ENCODE measurements at places on chromosomes 16 and 17.

GRCh38 chr17:1123393-1123831 is 56.4 kb downstream of the ABR start:
- no peak for DNase-seq

DNA sequence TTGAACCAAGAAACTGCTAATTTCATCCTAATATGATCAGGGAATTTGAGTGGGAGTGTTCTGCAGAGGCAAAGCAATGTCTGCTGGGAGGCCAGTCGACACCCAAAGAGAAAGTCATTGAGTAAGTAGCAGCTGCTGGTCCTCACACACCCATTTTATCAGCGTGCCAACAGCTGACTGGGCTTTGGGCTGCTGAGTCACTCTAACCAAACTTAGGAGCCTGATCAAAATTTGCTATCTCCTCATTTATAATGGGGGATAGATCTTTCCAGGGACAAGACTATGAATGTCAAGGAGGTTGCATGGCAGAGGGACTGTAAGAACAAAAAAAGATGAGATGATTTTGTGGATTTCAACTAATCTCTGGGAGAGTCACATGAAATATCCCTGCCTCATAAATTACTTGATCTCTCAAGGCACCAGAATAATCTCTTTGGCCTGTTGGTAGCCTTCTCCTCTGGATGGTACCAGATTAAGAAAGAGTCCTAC is 32.9 kb downstream of the CPSF4L start:
- DNase-seq, result no peak

GRCh38 chr16:50400967-50401348 is 32.2 kb upstream of the BRD7 start:
- no peak for DNase-seq

GRCh38 chr16:50425648-50426047 is 56.9 kb upstream of the BRD7 start:
- DNase-seq, result peak; percentile 19

GRCh38 chr16:64453646-64454045 is 668.2 kb downstream of the CDH11 start:
- no peak for DNase-seq

DNA sequence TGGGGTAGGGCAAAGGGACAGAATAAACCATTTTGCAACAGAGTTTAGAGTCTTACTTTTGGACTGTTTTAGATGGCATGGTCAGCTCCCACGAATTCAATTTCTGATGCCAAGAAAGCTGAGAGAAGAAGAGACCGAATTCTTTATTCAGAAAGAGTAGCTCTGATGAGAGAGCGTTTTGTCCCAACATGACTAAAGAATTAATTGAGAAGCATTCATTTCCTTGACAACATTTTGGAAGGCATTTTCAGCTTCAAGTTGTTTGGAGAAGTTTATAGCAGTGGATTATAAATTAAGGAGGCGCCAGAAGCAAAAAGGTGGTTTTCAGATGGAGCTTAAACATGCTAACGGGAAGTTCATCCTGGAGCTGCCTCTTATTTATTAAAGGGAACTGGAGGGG is 12.2 kb downstream of the GAN start:
- DNase-seq, result no peak

DNA sequence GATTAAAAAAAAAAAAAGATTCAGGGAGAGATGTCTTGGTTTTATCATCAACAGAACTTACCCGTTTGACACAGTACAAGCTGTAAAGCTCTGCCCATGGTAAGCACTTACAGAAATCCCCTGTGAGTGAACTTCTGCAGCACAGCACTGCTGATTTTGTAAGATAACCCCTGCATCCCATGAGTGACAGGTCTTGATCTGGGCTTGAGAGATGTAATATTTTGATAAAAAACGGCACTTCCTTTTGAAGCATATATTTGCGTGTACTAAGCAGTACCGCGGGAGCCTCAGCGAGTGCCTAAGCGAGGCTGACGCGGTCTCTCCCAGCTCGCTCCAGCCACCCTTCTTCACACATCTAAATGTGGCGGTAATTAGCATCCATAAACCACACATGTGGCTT is 50.5 kb downstream of the IKZF3 start:
- no peak for DNase-seq

- no peak for DNase-seq
Measured at GRCh38 chr16:64590513-64590912, 531.4 kb downstream of the CDH11 start.

- DNase-seq, result no peak
Measured at GRCh38 chr16:79329967-79330366, 270.6 kb downstream of the MAF start.

GRCh38 chr16:20956319-20956718 is 55.7 kb downstream of the LYRM1 start:
- DNase-seq, result no peak

GRCh38 chr16:88524274-88524972 is 45.8 kb upstream of the ZC3H18 start:
- no peak for DNase-seq

DNA sequence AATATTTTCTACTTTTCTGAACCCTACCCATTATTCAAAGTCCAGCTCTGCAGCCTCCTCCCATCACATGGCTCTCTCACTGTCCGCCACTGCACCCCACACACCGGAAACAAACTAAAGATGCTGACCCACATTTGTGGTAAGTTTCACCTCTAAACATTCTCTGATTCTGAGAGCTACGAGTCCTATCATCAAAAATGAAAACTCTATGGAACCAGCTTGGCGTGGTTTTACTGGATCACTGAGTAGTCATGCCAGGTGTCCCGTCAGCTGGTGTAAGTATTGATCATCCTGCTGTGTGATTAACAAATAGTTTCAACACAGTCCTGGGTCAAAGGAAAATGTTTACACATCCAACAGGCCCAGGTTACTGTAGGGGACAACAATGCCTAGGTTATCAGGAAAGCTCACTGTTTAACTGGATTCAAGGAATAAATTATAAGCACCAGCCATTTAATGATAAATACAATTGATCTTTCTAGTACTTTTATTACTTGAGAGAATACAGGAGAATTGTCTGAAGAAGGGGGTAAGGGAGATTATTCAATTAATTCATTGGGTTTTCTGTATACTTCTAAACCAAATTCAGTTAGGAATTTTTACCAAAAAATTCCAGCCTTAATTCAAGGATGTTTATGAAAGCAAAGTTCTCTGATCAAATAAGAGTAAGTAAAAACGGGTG is 33.9 kb downstream of the CYTH1 start:
- DNase-seq, result no peak

Measured in NCI-H524 (cell line).